ENCODE measurements at places on chromosomes 12 and 14.

DNA sequence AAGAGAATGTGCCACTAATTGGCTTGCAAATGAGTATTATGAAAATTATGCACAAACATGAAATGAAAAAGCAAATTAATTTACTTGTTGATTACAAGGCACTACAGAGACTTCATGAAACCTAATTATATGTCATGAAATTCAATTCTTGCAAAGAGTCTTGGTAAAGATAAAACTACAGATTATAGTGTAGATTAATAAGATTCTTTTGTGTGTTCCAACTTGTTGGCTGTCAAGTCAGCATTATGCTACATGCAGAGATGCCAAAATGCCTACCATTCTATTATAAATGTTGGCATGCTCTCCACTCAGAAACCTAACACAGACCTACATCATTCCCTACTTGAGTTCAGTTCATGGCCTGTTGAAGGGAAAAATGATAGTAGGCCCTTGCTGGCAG lies 97.2 kb upstream of the KITLG start:
- no peak for DNase-seq

GRCh38 chr14:28879573-28879996 lies 113.0 kb downstream of the FOXG1 start:
- no peak for DNase-seq

- DNase-seq = no peak
These were observed 15.4 kb upstream of the TMEM120B start for GRCh38 chr12:121697093-121697698.

DNA sequence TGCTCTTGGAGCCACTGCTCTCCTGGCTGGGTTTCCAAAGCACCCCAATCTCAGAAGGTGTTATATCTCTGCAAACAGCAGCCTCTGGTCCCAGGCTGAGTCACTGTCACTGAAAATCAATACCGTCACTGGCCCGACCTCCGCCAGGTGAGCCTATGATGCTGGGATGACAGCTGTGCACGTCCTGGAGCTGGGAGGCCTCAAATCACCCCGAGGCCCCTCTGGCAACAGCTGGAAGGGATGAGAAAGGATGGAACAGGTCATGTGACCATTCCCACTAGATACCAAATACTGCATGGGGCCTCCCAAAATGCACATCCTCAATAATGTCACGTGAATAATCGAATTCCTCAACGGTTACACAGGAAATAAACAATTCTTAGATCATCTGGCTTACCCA lies 190.8 kb downstream of the TTC7B start:
- no peak for DNase-seq

GRCh38 chr14:52067873-52068614 lies 815 bp downstream of the NID2 start:
- no peak for DNase-seq

DNA sequence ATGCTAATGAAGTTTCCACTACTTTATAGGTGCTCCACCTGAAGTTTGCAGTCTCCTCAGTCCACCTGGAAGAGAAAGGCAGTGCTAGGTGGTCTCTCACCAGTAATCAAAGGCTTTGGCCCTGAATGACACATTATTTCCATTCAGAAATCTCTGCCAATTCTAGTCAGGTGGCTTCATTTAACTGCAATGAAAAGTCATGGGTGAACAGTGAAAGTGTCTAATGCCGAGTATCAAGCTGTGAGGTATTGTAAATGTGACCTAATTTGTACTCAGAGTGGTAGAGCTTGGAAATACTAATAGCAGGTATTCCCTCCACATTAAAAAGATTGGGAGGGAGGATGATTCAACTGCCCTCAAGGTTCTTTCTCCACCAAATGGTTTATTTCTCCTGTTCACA lies 220.9 kb upstream of the LRFN5 start:
- DNase-seq = no peak

GRCh38 chr14:95831468-95831867 lies 45.2 kb upstream of the TUNAR start:
- no peak for DNase-seq

GRCh38 chr12:4763549-4763948 lies 43.3 kb downstream of the GALNT8 start:
- no peak for DNase-seq

DNA sequence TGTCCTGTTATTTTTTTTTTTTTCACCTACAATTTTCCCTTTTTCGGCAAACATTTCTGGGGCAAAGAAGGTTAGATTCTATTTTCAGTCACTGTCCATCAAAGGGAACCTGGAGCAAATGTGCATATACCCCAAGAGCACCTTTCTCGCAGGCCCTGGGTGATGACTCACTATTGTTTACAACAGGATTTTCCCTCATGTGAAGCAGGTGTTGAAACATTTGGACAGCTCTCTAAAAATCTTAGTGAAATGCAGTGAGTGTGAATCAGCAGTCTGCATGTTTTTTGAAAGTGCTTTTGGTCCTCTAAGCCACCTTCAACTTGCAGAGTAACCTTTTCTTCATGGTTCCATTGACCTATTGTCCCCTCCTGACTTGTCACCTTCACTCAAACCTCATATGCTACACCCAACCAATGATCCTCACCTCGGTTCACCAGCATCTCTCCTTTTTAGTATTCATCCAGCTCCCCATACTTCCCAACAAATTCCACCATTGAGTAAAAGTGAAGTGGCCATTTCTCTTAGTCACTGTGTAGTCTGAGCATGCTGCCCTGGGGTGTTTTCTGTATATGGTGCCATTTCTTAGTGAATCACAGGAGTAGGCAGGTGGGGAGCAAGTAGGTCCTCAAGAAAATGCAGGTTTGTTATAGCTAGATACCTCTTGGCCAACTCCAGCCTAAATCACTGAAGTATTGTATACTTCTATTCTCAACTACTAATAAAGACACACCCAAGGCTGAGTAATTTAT lies 260.2 kb downstream of the BMP4 start:
- DNase-seq = no peak

- no peak for DNase-seq
These were observed 13.0 kb upstream of the GNG2 start for GRCh38 chr14:51847489-51847796.

DNA sequence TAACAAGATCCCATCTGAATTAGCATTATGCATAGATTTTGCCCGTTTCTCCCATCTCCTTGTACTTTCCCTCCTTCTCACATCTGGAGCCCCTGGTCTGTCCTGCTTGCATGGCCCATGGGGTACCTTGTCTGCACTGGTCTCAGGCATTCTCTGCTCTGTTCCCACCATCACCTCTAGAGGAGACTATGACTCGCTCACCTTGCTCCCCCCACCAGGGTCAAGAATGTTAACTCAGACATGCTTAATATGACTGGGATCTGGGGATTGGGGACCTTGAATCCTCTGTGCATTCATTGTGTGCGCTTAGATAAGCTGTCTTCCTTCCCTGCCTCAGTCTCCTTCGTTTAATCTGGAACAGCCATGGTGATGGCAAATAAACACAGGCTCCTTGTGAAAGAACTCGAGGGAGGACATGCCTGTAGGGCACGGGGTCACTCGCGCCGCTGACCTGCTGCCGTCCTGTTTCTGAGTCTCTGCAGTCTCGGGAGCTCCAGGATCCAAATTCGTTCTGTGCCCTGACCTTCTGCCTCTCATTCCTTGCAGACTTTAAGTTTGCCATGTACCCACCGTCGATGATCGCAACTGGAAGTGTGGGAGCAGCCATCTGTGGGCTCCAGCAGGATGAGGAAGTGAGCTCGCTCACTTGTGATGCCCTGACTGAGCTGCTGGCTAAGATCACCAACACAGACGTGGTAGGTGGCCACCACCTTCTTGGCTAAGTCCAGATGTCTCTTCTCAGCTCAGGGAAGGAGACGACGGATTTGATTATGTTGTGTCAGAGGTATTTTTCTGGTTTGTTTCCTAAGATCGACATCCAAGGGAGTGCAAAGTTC lies 15.0 kb downstream of the CCND2 start:
- no peak for DNase-seq

DNA sequence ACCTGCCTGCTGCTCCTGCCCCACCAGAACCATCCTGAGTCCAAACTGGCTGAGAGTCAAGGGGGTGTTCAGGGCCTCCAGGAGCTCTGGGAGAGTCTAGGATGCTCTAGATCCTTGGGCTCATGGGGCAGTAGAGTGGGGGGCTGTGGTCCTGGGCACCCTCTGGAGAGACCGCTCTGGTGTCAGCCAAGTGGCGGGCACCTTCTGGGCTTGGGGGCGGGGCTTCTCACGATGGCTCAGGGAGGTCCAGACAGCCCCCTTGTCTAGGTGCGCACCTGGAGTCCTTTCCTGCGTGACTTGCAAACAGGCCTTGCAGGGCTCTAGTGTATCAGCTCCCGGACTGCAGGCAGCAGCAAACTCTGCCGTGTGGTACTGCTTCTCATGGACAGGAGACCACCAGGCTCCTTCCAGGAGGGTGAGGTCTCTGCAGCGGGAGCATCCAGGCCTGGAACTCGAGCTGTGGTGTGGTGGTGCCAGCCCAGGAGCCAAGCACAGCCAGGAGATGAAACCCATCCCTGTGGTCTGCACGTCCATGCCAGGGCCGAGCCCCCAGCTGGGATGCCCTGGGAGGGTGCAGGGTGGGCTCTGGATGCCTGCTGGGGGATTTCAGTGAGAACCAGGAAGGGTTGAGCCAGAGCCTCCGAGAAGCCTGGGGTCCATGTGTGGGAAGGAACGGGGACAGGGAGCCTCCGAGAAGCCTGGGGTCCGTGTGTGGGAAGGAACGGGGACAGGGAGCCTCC lies 15.0 kb downstream of the PACS2 start:
- DNase-seq = no peak

GRCh38 chr14:22945642-22946041 lies 11.2 kb downstream of the HAUS4 start:
- DNase-seq = no peak

GRCh38 chr12:106132175-106133135 lies 6.3 kb downstream of the NUAK1 start:
- no peak for DNase-seq

- DNase-seq = no peak
These were observed 24.7 kb upstream of the BEGAIN start for GRCh38 chr14:100611811-100612480.

GRCh38 chr14:74836251-74836960 lies 39.5 kb downstream of the PROX2 start:
- DNase-seq = no peak

GRCh38 chr12:92396647-92397252 lies 251.1 kb upstream of the BTG1 start:
- no peak for DNase-seq

GRCh38 chr12:25800101-25800500 lies 158.4 kb upstream of the RASSF8 start:
- DNase-seq = no peak

GRCh38 chr14:57748279-57748678 lies 117.6 kb downstream of the SLC35F4 start:
- DNase-seq = no peak

- DNase-seq = no peak
These were observed 98.5 kb upstream of the PLEKHA5 start for GRCh38 chr12:19031032-19031431.

DNA sequence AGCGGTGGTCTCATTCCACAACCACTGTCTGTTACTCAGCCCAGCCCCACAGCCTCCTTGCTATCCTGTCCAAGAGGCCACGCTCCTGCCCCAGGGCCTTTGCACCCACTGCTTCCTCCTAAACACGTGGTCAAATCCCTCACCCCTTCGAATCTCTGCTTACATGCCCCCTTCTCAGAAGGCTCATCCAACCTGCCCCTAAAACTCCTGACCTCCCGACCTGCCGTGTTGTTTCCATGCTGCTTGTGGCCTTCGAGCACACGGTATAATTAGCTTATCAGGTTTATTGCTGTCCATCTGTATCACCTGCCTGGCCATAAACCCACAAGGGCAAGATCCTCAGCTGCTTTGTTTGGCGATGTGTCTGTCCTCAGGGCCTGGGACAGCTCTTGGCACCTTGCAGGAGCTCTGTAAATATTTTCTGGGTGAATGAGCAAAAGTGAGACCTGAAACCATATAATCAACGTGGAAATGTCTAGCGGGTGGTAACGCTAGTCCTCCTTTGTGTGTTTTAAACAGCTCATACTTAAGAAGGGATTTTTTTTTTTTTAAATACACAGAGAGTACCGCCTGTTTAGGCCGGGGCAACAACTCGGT lies 36.0 kb downstream of the SCARB1 start:
- DNase-seq = no peak

GRCh38 chr14:70415788-70416187 lies 1.1 kb downstream of the SYNJ2BP start:
- DNase-seq = no peak

DNA sequence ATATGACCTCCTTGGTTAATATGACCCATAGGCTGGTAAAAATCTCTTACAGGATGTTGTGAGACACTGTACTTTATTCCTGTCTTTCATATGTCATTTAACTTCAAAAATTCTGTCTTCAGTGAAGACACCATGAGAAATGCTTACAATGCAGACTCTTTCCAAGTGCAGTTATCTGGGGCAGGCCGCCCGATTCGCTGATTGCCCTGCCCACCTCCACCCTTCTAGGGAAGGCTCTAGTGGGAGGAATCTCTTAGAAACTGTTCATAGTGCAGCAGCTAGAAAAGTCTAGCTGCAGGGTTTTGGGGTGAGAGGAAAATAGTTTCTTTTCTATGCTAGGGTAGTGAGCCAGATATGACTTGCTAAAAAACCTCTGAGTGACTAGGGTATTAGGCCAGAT lies 15.0 kb upstream of the CIPC start:
- no peak for DNase-seq

- DNase-seq = no peak
These were observed 2.2 kb upstream of the DIABLO start for GRCh38 chr12:122228092-122228491.

GRCh38 chr14:78005325-78005724 lies 164.8 kb upstream of the NRXN3 start:
- DNase-seq = no peak

GRCh38 chr14:69087061-69087461 lies 65.9 kb downstream of the DCAF5 start:
- no peak for DNase-seq

DNA sequence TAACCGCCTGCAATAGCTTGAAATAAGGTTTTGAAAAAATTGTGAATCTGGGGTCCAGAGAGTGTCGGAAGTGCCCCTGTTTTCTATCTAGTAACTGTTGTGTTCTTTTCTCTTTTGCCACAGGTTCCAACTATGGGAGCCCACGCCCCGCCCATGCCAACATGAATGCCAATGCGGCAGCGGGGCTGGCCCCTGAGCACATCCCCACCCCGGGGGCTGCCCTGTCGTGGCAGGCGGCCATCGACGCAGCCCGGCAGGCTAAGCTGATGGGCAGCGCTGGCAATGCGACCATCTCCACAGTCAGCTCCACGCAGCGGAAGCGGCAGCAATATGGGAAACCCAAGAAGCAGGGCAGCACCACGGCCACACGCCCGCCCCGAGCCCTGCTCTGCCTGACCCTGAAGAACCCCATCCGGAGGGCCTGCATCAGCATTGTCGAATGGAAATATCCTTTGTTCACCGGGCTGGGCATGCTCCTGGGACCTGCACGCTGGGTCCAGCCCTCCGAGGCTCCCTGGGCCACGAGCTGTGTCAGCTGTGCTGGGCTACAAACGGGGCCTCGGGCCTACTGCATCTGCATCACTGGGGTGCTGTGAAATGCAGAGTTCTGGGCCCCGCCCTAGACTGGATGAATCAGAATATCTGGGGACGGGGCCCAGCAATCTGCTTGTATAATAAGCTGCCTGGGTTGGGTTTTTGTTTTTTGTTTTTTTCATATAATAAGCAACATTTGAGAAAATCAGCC lies 62.5 kb downstream of the CACNA1C start:
- DNase-seq = no peak

GRCh38 chr14:68814539-68815297 lies 21.9 kb upstream of the ZFP36L1 start:
- DNase-seq = no peak
